Activated T-cell treated with anti-CD3 and anti-CD28 coated beads, Interleukin-2, amount 50 U/mL, for 72 hours (primary cell): ENCODE measurements at places on chromosomes 2 and 18. TPM values are rescaled to one million over a fixed set of nuclear protein-coding genes. Genes with fewer than 3 reads are reported as not detected.

ADGRF3 gene
- total RNA-seq: 4.8 TPM

CCDC68 gene
- not detected for total RNA-seq

DNA sequence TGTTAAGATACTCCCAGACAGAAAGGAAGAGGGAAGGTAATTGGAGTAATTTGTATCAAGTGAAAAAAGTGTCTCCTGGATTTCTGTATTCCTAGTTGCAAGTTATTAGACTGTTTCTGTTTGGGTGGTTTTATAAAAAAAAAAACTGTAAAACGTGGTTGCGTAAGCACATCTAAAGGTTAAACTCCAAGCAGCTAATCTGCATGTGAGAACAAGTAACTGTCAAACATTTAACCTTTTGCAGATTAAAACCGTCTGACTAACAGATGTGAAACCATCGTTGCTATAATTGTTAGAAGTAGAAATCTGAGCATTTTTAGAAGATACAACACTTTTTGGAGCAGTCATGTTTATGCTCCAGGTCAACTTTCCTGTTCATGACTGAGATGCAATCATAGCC, 72.3 kb downstream of the AFF3 start:
- H3K27ac ChIP-seq: no peak overlapping the region
- peaks cover 52% of the 10 kb centered on the region for H3K4me1 ChIP-seq
- no peak overlapping the region for H3K4me3 ChIP-seq

DNA sequence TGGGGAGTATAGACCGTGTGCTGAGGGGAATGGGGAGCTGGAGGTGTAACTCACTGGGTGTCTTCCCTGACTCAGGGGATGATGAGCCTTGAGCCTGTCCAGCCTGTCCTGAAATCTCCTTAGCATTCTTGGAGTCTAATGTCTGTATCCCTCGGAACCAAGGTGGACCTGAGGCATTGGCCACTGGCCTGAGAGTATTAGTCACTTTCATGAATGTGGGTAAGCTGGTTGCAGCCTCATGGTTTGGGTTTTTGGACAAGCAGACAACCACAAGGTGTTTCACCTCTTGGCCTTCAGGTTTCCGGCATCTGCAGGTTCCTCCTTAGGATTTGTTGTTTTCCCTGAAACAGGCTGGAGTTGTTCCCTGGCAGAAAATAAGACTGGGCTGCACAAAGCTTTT, 63.2 kb downstream of the PRKCE start:
- DNase-seq: no peak
- H3K27ac ChIP-seq: no peak overlapping the region
- H3K4me1 ChIP-seq: no peaks in the 10 kb centered on the region
- no peak overlapping the region for H3K4me3 ChIP-seq
- no peaks in the 10 kb centered on the region for H3K36me3 ChIP-seq
- H3K27me3 ChIP-seq: no peaks in the 10 kb centered on the region

DNA sequence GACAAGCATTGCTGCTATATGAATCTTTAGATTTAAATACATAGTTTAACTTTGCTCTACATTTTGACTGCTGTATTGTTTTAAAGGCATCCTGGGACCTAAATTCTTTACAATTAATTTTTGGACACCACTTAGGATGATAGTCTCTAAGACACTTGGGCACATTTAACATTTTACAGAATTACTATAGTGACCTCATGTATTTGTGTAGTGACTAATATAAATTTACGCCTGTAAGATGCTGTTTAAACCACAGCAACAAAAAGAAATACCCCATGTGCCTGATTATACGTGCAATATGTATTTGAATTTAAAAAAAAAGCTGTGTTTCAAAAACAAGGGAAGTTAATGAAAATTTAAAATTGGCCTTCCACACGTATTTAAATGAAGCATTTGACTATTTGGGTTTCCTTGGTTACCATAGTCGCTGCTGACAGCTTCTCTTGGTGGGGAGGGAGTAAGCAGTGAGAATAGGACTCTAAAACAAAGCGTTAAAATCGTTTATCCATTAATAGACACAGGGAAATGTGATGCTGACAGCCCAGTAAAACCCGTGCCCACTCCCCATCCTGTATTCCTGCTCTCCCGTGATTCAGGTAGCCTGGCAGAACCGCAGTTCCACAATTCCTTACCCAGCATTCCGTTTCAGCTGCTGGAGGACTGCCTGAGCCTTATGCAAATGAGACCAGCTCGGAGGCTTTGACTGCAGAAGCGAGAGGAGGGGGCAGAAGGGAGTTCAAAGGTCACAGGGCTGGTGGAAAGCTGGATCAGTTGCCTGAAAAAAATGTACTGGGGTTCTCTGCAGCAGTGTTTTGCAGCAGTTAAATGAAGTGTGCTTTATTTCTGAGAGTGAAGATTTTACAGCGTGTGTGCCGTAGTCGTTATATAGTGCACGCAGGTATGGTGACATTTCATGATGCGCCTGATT, 104.3 kb downstream of the CSRNP3 start:
- H3K36me3 ChIP-seq: no peaks in the 10 kb centered on the region
- no peak overlapping the region for H3K4me3 ChIP-seq
- H3K27ac ChIP-seq: no peak overlapping the region
- H3K27me3 ChIP-seq: no peaks in the 10 kb centered on the region

DNA sequence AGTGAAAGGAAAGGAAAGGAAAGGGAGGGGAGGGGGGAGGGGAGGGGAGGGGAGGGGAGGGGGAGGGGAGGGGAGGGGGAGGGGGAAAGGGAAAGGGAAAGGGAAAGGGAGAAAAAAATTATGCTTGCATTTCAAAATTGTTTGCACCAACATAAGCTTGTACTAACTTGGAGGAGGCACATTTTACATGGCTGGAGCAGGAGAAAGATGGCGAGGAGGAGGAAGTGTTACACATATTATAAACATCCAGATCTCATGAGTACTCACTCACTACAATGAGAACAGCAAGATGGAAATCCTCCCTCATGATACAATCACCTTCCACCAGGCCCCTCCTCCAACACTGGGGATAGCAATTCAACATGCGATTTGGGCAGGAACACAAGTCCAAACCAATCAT, 660.2 kb upstream of the CDH2 start:
- H3K4me1 ChIP-seq: no peaks in the 10 kb centered on the region
- H3K27me3 ChIP-seq: no peaks in the 10 kb centered on the region
- no peak overlapping the region for H3K27ac ChIP-seq
- no peak overlapping the region for H3K4me3 ChIP-seq
- no peak for DNase-seq
- H3K36me3 ChIP-seq: peaks cover 2% of the 10 kb centered on the region

DNA sequence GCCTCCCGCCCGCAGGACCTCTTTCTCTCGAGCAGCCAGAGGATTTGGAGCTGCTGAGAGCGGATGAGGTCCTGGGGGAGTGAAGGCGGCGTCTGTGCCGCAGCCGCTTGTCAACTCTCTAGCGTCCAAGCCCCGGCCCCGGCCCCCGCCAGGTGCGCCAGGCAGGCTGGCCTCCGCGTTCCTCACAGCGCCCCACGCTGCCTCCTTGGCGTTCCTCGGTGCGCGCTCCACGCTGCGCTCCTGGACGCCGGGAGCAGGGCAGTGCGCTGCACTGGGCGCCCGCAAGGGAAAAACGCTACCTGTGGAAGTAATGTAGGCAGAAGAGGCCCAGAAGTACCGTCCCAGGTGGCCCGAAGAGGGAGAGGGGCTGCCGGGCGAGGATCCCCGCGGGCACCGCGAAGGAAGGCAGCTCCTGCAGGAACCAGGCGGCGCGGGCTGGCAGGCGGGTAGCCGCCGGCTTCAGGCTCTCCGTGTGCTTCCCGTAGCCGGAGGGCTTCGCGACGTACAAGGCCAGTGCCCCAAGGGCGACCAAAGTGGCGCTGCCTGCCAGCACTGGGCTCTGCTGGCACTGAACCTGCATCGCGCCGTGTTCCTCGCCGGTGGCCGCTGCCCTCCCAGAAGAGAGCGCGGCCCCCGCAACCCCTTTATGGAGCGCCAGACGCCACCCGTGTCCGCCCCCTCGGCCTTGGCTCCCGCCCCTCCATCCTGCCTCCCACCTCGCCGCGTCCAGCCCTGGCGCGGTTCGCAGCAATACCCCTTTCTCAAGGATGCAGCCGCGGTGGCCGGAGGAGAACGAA, at the start of gene SRD5A2:
Gene SRD5A2, minus strand, starts transcription at position 618 of the 797 bp plus-strand sequence. Its CDS starts 38 bp downstream, at position 580.
- H3K4me3 ChIP-seq: no peak within 1 kb of the TSS
- H3K36me3 ChIP-seq: peaks cover 10% of the 10 kb centered on the region
- no peak for DNase-seq
- H3K4me1 ChIP-seq: no peaks in the 10 kb centered on the region
